ENCODE measurements at places on chromosomes 12 and 14.

GRCh38 chr12:16224196-16224595, 53.3 kb downstream of the SLC15A5 start:
- DNase-seq: no peak

GRCh38 chr12:106112145-106112821, 26.5 kb downstream of the NUAK1 start:
- no peak for DNase-seq

- DNase-seq: no peak
These were observed 39.0 kb upstream of the C12orf75 start for GRCh38 chr12:105291531-105291930.

GRCh38 chr14:59306775-59307174, 118.3 kb downstream of the DAAM1 start:
- DNase-seq: no peak

DNA sequence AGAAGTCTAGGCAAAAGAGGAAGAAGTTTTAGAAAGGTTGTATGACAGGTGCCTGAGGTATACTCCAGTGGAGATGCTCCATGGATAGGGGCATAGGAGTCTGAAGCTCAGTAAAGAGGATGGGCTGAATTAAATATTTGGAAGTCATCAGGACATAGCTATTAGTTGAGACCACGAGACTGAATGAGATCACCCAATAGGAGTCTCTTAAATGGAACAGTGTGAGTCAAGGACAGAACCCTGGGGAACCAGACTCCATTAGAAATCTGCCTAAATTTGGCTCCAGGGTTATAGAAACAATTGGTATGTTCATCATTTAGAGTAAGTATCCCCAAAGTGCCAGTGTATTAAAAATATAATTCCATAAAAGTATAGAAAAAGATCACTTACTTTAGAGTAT, 172.6 kb downstream of the PRKCH start:
- DNase-seq: no peak

- DNase-seq: no peak
These were observed 42.1 kb downstream of the DAO start for GRCh38 chr12:108921946-108922345.

GRCh38 chr14:78162202-78162601, 8.0 kb upstream of the NRXN3 start:
- no peak for DNase-seq

- no peak for DNase-seq
These were observed 157.1 kb upstream of the PZP start for GRCh38 chr12:9365296-9365695.

DNA sequence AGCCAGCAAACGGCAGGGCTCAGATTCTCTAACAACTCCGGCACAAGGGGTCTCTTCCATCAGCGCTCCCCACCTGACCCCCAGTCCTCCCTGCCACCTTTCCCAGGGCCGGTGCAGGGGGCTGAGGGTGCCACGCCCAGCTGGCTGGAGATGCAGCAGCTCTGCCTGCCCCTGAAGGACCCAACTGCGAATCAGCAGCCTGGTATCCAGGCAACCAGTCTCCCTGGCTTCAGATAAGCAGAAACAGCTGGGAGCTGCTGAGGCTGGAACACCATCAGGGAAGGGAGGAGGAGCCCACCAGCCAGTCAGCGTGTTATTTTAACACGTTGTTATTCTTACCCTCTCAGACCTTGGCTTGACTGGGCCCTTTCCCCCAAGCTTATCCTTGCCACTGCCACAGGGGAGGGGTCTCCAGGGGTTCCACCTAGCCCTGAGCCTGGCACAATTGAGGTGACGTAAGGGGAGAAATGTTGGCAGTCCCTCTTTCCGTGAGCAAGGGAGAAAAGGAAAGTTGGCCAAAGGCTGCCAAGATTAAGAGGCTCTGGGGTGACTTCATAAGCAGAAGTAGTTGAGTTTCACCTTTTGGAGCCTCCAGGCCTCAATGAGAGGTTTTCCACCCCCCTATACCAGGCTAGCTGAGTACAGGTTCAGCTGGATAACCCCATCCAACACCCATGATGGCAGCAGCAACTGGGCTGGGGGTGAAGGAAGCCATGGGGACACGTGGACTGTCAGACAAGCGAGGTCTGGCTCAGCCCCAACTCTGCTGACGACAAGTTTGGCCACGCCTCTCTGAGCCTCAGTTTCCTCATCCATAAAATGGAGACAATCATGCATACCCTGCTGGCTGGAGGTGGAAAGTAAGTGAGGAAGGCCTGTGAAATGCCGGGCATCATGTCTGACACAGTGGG, 91.1 kb downstream of the IRF2BPL start:
- no peak for DNase-seq

DNA sequence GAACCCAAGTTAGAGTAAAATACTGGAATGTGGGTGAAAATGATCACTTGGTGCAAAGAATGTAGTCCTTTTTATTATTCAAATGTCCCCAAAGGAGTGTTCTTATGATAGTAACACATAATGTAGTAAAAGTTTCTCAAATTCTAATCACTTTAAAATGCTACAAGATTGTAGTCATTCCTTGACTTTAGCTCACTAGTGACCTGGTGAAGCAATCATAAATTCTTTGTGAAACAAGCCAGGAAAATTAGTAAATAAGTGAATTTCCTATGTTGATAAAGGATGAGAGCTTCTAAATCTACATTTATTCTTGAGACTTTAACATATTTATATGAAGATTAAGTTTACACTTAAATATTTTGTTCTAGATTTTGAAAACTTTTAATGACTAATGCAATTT, 30.7 kb upstream of the SLC17A8 start:
- DNase-seq: no peak

- DNase-seq: no peak
These were observed 28.0 kb upstream of the ADIPOR2 start for GRCh38 chr12:1662761-1663439.

GRCh38 chr14:69317102-69317755, 57.3 kb downstream of the GALNT16 start:
- DNase-seq: peak; percentile 67

- DNase-seq: no peak
These were observed 67.4 kb downstream of the DAD1 start for GRCh38 chr14:22521449-22522239.

DNA sequence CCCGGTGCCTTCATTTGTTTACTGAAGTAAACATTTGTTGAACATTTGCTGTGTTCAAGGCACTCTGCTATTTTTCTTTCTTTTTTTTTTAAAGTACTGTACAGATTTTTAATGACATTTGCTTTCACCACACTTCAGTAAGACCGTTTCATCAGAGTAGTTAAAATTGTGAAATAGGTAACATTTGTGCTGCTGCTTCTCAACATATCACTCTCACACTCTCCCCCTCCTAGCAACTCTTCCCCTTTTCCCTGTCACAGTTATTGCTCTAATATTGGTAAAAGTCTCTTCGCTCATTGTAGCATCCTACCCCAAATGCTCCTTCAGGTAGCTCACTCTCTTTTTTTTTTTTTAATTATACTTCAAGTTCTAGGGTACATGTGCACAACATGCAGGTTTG, 49.6 kb downstream of the SRGAP1 start:
- no peak for DNase-seq

- no peak for DNase-seq
These were observed 94.1 kb downstream of the PIK3C2G start for GRCh38 chr12:18355429-18355828.

GRCh38 chr12:105220929-105221290, 15.1 kb downstream of the APPL2 start:
- no peak for DNase-seq

DNA sequence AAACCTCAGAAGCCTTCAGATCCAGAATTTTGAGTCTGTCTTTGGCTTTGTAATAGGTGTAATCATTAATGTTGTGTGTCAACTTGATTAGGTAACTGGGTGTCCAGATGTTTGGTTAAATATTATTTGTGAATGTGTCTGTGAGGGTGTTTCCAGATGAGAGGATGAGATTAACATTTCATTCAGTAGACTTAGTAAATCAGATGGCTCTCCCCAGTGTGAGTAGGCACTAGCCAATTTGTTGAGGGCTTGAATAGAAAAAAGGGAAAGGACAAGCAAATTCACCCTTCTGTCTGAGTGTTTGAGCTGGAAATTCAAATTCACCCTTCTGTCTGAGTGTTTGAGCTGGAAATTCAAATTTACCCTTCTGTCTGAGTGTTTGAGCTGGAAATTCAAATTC, 932.2 kb downstream of the SLC6A15 start:
- no peak for DNase-seq

DNA sequence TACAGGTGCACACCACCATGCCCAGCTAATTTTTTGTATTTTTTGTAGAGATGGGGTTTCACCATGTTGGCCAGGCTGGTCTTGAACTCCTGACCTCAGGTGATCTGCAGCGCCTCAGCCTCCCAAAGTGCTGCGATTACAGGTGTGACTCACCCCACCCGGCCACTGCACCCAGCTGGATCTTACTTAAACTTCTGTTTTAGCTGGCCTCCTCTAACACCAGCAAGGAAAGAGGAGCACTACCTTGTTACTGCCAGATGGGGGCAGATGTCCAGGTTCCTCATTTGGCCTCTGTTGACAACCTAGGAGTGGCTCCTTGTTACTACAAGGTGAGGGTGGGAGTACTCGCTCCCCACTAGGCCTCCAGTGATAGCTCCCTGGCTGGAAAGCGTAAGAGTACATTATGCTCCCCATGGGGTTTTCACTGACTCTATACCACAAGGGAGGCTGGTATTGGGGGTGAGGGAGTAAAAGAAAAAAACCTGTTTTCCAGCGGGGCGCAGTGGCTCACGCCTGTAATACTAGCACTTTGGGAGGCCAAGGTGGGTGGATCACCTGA, 13.2 kb upstream of the ARF6 start:
- no peak for DNase-seq

GRCh38 chr12:15982471-15982870, 71.3 kb downstream of the DERA start:
- DNase-seq: no peak

DNA sequence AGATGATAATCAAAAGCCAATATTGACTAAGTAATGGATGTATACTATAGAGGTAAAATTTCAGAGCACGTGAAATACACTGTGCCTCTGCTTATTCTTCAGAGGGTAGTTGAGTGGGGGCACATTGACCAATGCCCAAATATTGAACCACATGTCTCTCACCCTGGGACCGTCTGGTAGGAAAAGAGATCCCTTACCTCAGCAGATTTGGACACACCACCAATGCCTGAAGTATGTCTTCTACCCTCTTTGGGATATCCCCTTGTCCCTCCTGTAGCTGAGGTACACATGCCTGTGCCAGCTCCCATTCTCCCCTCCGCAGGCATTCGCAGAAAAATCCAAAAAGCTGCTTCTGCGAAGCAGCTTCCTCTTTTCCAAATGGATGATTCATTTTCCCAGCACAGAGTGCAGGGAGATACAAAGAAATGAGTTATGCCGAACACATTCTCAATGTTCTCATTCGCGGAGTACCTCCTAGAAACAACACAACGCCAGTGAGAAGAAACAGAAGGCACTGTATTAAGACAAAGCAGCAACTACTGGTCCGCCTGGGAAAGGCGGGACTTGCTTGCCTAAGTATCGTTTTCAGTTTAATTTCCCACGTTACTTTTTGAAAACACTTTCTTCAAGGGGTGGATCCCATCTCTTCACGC, 691 bp downstream of the ZFYVE26 start:
- no peak for DNase-seq

GRCh38 chr12:54653025-54653424, 4.9 kb upstream of the DCD start:
- DNase-seq: no peak

- no peak for DNase-seq
These were observed 1320.6 kb downstream of the LRFN5 start for GRCh38 chr14:42927313-42927712.

- no peak for DNase-seq
These were observed 31.5 kb downstream of the SPTB start for GRCh38 chr14:64848239-64848638.

DNA sequence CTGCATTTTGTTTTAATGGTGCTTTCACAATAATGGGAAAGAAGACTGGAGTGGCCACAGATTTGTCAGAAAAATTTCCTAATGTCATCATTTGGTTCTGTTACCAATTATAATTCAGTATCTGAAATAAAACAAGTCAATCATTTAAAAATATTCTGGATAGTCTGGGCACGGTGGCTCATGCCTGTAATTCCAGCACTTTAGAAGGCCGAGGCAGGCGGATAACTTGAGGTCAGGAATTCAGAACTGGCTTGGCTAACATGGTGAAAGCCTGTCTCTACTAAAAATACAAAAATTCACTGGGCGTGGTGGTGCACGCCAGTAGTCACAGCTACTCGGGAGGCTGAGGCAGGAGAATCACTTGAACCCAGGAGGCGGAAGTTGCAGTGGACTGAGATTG, 4.0 kb upstream of the LIMA1 start:
- no peak for DNase-seq

GRCh38 chr14:26593357-26593756, 4.5 kb downstream of the NOVA1 start:
- DNase-seq: no peak

DNA sequence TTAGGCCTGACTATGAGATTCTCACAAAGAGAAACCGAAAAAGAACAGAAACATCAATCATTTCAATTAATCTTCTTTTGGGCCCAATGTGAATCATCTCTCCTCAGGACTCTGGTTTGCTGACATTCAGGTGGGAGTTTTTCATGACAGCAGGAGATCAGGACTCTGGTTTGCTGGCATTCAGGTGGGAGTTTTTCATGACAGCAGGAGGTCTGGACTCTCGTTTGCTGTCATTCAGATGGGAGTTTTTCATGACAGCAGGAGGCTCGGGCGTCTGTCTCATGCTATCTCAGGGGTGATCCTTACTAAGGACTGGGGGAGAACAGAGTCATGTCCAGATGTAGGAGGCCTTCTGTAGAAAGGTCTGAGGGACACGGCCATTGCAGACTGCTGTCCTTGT, 40.1 kb upstream of the PARP11 start:
- no peak for DNase-seq

Measured in sciatic nerve (tissue), 2 donors.